CD4-positive, alpha-beta T cell treated with Interleukin-4 for 1 hour (primary cell): ENCODE measurements at places on chromosomes 1 and 21.
A peak's percentile ranks its signal among the peaks of the same experiment; 100 is the strongest.

DNA sequence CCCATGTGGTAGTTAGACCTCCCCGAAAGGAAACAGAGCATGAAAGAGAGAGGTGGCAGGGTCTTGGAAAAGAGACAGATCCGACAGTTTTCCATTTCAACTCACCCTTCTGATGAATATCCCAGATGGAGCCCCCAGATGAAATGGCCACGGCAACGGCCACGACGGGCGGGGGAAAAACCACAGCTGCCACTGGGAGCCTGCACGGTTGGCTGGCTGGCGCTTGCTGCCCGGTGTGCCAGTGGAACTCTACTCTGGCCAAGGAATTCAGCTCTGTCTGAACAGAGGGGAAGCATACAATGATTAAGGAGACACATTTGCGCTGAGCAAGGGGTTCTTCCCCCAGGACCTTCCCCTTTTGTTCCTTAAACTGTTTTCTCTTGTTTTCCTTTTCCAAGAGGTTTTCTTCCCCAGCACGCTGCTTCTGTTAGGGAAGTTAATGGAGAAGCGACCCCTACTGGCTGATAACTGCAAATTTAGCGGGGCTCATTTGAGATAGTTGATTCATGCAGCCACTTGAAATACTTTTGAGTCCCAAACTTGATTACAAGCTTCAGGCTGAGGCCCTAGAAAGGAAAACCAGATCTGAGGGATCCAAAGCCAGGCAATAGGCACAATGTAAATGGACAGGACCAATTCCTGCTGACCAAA, 1122.5 kb downstream of the NCAM2 start:
- no peak for DNase-seq

GRCh38 chr1:14487671-14488070, 110.8 kb upstream of the KAZN start:
- DNase-seq, result no peak

DNA sequence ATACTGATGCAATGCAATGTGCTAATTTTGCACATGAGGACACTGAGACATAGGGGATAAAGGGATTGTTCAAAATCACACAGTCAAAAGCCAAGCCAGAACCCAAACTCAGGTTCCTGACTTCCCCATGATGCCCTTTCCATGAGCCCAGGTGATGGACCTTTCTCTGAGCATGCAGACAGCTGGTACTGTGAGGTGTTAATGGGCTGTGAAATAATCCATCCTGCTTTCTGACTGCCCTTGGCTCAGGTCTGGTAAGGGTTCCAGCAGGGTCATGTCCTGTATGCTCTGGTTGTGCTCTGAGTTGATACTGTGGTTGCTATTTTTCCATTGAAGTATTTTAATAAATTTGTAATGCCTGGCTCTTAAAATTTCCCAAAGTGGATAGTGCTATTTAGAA, 50.0 kb downstream of the CNIH3 start:
- DNase-seq, result no peak

GRCh38 chr1:44433209-44433608, 28.2 kb downstream of the RNF220 start:
- peak; percentile 16 for DNase-seq

DNA sequence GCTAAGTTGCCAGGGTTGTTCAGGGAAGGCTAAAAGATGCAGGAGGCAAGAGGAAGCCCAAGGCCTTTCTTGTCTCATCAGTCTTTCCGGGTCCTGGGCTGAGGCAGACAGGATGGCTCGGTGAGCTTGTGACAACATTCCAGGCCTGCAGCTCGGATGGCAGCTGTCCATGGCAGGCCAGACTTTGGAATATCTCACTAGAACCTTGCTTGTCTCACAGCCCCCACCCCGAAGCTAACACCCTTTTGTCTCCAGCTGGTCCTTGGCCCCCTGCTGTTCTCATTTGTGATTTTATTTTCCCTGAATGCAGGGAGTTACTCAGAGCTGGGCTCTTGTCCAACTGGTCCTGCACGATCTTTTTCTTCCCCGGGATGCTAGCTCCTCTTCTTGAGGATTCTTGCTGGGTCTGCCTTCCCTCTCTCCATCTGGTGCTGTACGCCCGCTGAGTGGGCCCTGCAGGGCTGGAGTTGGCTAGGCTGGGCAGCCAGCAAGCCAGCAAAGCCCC, 477.2 kb upstream of the CAMK1G start:
- no peak for DNase-seq

GRCh38 chr1:21590126-21590880, 78.9 kb downstream of the RAP1GAP start:
- DNase-seq, result no peak

GRCh38 chr1:108511764-108512163, 48.1 kb upstream of the EEIG2 start:
- no peak for DNase-seq

DNA sequence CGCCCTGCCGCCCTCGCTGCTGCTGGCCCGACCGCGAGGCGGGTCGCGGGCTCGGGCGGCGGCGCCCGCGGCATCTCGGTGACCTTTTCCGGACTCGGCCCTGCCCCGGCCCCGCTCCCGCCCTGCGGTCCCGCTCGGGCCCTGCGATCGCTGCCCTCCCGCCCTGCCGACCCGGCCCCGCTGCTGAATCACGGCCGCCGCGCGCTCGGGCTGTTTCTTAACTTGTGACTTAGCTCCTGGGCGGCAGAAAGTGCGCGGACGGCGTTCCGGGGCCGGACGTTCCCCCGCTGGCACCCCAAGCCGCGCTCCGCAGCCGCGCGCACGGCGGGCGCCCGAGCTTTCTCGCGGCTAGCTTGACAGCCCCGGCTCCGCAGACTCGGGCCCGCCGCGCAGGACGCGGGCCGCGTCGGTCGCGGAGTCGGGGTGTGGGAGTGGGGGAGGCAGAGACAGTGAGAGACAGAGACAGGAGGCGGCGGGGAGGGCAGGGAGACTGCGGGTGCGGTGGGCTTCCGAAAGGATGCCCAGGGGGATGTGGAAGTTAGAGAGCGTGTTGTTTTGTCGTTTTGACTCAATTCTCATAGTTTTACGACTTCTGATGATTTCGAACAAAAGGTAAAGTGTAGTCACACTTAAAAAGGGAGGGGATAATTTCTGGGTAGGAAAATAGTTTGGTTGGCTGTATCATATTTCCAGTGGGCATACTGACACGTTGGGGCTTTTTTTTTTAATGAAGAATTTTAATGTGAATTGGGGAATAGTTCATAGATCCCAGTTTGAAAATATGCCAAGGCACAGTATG, 49.8 kb downstream of the PRDM2 start:
- no peak for DNase-seq

- DNase-seq, result peak; percentile 18
Observed at GRCh38 chr1:94020764-94021579, 100.0 kb downstream of the ABCA4 start.
